ENCODE measurements at places on chromosomes 3 and 15. TPM values are rescaled to one million over a fixed set of nuclear protein-coding genes. Genes with fewer than 3 reads are reported as not detected.
A peak's percentile ranks its signal among the peaks of the same experiment; 100 is the strongest.

GRCh38 chr3:150265305-150265704 lies 142.8 kb upstream of the TSC22D2 start:
- DNase-seq = no peak

DNA sequence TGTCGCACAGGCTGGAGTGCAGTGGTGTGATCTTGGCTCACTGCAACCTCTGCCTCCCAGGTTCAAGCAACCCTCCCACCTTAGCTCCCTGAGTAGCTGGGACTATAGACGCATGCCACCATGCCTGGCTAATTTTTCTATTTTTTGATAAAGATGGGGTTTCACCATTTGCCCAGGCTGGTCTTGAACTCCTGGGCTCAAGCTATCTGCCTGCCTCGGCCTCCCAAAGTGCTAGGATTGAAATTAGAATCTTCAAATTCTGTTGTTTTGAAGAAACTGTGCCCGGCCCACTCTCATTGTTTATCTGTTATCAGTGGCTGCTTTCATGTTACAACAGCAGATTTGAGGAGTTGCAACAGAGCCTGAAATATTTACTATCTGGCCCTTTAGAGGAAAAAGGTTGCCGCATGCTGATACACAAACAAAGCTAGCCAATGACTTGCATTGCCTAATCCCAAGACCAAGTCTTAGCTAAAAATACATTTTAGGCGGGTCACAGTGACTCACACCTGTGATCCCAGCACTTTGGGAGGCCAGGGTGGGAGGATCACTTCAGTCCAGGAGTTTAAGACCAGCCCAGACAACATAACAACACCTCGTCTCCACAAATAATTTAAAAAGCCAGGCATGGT lies 43.2 kb upstream of the PPP4R2 start:
- DNase-seq = no peak

DNA sequence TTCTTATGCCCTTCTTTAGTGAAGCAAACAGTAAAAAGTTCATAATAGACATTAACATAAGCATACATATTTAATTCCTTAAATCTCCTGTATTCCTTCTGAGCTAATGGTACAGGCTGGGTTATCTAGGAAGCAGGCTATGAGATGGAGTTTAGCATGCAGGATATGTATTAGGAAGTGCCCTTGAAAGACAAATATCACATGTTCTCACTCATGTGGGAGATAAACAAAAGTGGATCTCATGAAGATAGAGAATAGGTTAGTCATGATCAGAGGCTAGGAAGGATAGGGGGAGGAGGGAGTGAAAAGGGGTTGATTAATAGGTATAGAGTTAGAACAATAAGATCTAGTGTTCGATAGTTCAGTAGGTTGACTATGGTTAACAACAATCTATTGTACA lies 105.4 kb downstream of the CLASP2 start:
- no peak for DNase-seq

DNA sequence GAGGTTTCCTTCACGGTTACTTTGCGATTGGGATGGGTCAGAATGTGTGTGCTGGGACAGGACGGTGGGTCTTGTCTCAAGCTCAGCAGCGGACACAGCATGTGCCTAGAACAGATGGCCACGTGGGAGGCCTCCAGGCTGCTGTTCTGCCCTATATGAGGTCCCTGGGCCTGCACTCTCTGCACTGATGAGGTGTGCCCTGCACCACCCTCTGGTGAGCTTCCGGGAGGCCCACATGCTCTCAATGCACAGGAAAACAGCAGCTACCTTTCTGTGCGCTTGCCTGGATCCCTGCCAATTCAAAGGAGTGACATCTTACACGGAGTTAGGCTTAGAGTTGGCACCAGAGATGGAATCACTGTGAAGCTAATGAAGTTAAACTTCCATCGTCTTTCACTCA lies 59.8 kb downstream of the BOC start:
- DNase-seq = no peak

DNA sequence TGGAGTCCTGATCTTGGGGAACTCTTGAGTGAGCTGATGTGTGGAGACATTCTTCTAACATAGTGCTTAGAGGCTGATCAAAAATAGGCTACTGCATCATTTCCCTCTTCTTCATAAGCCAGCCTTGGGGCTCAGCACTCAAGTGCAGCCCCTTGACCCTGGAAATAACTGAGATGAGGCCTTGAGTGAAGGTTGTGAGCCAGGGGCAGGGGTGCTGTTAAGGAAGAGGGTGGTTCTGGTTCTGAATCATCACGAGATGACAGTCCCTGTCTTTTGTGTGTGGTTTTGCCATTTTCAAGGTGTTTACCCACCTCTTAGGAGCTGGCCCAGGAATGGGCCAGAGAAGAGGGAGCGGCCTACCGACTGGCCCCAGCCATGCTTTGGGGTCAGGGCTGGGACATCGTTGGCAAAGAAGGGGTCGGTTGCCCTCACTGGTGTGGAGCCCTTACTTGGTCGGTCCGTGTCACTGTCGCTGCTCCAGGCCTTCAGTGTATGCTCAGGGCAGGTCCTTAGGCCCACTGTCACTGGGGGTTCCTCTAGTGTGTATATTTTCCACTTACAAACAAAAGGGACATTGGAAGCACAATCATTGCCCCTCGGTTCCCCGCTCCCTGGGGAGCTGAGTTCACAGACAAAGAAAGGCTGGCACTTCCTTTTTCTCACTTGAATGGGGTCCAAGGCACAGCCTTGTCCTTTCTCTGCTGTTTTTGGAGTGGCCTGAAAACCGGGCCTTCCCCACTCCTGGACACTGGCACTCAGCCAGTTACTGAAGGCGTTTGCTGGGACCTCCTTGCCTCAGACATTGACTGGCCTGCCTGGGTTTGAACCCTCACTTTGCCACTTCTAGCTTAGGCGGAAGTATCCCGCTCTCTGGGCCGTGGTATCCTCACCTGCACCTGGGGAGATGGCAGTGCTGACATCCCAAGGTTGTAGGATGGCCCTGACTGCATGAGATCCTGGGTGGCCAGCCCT lies 46.6 kb downstream of the SLC6A6 start:
- no peak for DNase-seq

DNA sequence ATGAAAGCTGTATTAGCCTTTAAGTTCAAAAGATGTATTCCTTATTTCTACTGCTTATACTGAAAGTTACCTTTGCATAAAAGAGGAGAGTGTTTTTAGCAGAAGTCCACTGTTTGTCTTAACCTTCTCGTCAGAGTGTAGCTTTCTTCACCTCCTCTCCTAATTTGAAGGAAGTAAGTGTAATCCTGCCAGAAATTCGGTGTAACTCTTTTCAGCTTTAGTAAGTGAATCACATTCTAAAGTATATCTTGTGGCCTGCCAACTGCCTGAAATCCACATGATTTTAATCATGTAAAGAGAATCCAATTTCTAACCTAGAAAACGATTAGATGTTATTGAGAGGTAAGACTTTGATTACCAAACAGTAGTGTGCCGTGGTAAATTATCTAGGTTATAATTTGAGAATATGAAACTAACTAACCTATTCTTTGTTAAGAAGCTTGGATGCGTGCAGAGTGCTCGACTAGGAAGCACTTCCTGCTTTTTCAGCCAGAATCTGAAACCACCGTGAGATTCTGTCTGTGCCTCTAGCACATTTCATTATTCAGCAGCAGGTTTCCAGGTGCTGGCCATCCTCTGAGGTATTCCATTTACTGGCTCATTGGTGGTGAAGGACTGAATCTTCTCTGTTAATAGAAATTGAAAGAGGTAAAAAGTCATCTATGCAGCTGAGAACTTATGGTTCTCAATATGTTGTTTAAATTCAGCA lies 7.5 kb downstream of the GYG1 start:
- DNase-seq = no peak

- no peak for DNase-seq
Measured at GRCh38 chr15:64180235-64180824, 17.5 kb upstream of the PPIB start.

- DNase-seq = no peak
Measured at GRCh38 chr3:113751141-113751540, 4.3 kb downstream of the ATP6V1A start.

DNA sequence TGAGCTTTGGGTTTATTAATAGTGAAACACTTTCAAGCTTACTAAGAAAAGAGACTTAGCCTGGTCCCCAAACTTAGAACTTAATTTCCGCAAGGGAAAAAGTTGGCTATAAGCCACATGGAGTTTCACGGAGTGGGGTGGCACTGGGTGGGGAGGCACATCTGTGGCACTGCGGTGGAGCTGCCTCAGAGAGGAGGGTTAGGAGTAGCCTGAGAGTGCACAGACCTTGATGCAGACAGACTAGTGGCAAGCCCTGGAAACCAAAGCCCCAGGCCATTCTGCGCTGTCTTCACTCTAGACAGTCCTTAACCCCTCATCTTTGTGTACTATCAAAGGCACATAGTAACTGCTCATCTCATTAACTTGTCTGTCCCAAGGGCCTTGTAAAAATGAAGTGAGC lies 22.0 kb downstream of the CXCR6 start:
- DNase-seq = no peak

GRCh38 chr3:196339044-196339443 lies 856 bp upstream of the TM4SF19 start:
- no peak for DNase-seq

- no peak for DNase-seq
Measured at GRCh38 chr15:39581793-39582285, 960 bp downstream of the THBS1 start.

DNA sequence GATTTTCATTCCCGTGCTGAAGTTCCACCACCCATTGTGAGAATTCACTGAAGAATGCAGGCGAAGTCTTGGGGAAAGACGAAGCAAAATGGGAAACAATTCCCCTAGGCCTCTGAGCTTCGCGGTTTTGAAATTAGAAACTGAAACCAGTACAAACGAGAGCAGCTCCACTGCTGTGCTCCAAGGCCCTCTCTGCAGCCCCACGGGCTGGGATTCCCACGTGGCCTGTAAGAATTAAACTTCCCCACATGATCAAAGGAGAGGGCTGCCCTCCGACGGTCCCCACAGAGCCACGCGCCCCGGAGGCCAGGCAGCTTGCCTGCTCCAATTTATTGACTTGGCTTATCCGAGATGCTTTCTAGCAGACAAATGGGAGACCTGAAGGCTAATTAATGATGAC lies 144.0 kb downstream of the GREM1 start:
- DNase-seq = no peak

GRCh38 chr3:114804099-114804498 lies 343.0 kb downstream of the ZBTB20 start:
- no peak for DNase-seq

- DNase-seq = no peak
Measured at GRCh38 chr3:83769791-83770663, 1188.8 kb upstream of the CADM2 start.

GRCh38 chr15:72737723-72738122 lies 45.8 kb downstream of the ADPGK start:
- DNase-seq = no peak

DNA sequence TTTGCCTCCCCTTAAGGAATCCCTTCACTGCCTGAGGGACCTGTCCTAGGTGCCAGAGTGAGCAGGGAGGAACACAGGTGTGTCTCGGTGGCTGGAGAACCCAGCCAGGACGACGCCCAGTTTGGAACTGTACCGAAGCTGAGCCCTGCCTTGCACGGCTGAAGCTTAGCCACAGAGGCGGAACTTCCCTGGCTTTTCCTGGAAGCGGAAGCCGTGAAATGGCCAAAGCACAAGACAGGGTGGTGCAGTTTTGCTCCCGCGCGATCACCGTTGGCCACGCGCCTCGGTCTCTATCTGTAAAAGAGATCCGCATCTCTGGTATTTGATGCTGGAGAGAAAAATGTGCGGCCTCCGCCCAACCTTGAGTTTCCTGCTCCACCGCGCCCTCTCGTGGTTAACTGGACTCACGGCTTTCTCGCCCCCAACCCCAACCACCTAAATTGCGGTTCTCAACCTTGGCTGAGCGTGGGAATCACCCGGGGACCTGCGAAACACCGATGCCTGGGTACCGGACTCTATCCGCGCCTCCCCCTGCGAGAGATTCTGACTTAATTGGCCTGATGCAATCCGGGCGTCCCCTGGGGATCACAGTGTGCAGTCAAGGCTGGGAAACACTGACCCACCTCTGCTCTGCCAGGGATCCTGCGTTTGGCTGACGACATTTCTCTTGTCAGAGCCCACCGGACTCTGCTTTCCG lies 70.7 kb upstream of the ABHD2 start:
- DNase-seq = peak; percentile 86

- DNase-seq = no peak
Measured at GRCh38 chr3:177836671-177837070, 639.4 kb upstream of the TBL1XR1 start.

DNA sequence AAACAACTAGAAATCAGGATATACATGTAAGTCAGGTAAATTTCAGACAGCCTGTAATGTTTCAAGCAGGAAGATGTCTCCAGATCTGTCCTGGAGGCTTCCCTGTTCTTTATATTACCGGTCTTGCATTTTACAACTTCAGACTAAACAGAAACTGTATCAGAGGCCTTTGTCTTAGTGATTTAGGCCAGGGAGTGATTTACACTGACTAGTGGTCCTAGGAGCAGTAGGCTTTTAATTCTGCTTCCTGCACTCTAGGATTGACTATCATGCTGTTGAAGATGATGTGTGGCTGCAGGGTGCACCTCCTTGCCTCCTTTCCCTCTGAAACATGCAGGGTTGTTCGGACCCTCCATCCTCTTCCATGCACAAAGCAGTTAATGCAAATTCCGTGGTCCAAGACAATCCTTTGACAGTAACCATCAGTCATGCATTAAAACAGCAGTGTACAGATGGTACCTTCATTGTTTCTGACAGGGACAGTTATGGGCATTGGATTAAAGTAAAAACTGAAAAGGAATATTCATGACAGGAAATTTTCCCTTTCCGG lies 27.6 kb downstream of the CHRNA7 start:
- DNase-seq = no peak

SLC51A gene
- total RNA-seq = not detected

IGSF11 gene
- not detected for total RNA-seq

TEX264 gene
- total RNA-seq = 108 TPM

PIERCE2 gene
- total RNA-seq = not detected

SERINC4 gene
- 0.15 TPM for total RNA-seq

NPRL2 gene
- total RNA-seq = 48.8 TPM

NAALADL2 gene
- total RNA-seq = not detected

GOLGA6D gene
- not detected for total RNA-seq

CHRNB4 gene
- not detected for total RNA-seq

PTX3 gene
- total RNA-seq = not detected

Measured in activated CD4-positive, alpha-beta memory T cell treated with anti-CD3 and anti-CD28 coated beads, Interleukin-2, amount 10 ng/mL, durations not matched to agents 7 days and 5 days (primary cell).